IMR-90 (cell line): ENCODE measurements at places on chromosomes 4 and X. TPM values are rescaled to one million over a fixed set of nuclear protein-coding genes. Genes with fewer than 3 reads are reported as not detected.

GRCh38 chr4:173371292-173372192, 788 bp downstream of the SAP30 start:
- H3K4me1 ChIP-seq = no peaks in the 10 kb centered on the region; the same call in 1 of the 2 replicates
- H3K36me3 ChIP-seq = peaks cover 1% of the 10 kb centered on the region; the same call in 1 of the 2 replicates
- peak; percentile 69 for DNase-seq

- H3K4me1 ChIP-seq = no peaks in the 10 kb centered on the region
- H3K4me3 ChIP-seq = no peak overlapping the region
- H3K27ac ChIP-seq = no peak overlapping the region
- H3K27me3 ChIP-seq = no peaks in the 10 kb centered on the region
Measured at GRCh38 chrX:13452283-13452682, 117.1 kb upstream of the EGFL6 start.

GRCh38 chr4:180811556-180811955, 1431.6 kb upstream of the TENM3 start:
- no peaks in the 10 kb centered on the region for H3K4me1 ChIP-seq
- H3K36me3 ChIP-seq = no peaks in the 10 kb centered on the region
- H3K27ac ChIP-seq = no peak overlapping the region
- no peaks in the 10 kb centered on the region for H3K27me3 ChIP-seq

The PABPC4L gene
- 0.72 and 1.1 TPM in 2 replicates for total RNA-seq

The WAS gene
- total RNA-seq = not detected in 2 replicates

The RPS6KA6 gene
- 6.8 and 9.4 TPM in 2 replicates for total RNA-seq
